ENCODE measurements at places on chromosomes 4 and X. TPM values are rescaled to one million over a fixed set of nuclear protein-coding genes. Genes with fewer than 3 reads are reported as not detected.

GRCh38 chr4:158811216-158811540 lies 42.4 kb downstream of the FNIP2 start:
- no peak for DNase-seq

GRCh38 chr4:153790962-153791551 lies 2.2 kb upstream of the SFRP2 start:
- peak; percentile 18 for DNase-seq

GRCh38 chrX:72271812-72272211 lies 5.2 kb downstream of the RPS4X start:
- no peak for DNase-seq

DNA sequence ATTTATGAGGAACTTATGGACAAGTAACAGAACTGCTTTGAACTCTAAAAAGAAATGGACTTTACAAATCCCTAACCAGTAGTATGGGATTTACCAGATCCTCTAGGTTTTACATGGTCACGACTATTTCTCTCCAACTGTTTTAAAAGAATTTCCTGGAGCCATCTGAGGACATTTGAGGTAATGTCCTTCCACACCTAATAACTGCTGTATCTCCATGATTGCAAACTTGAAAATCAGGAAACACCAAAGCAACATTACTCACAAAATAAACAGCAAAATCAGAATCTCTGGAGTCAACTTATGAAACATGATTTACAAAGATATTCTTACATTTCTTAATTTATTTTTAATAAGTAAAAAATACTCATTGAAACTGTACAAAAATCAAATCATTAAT lies 58.0 kb downstream of the STAP1 start:
- no peak for DNase-seq

GRCh38 chr4:57342411-57342810 lies 232.2 kb upstream of the IGFBP7 start:
- DNase-seq = no peak

- DNase-seq = no peak
Observed at GRCh38 chrX:23251043-23251442, 83.6 kb upstream of the PTCHD1 start.

The NXF2B gene
- not detected for total RNA-seq

The CENPVL1 gene
- total RNA-seq = not detected

The HTR2C gene
- not detected for total RNA-seq
